Stimulated activated CD8-positive, alpha-beta memory T cell treated with anti-CD3 and anti-CD28 coated beads, Interleukin-2, amount 100 ng/mL, for 1 hour (primary cell): ENCODE measurements at places on chromosomes 12 and 14.

GRCh38 chr12:96510306-96510764 is 21.0 kb downstream of the CFAP54 start:
- no peak for DNase-seq

DNA sequence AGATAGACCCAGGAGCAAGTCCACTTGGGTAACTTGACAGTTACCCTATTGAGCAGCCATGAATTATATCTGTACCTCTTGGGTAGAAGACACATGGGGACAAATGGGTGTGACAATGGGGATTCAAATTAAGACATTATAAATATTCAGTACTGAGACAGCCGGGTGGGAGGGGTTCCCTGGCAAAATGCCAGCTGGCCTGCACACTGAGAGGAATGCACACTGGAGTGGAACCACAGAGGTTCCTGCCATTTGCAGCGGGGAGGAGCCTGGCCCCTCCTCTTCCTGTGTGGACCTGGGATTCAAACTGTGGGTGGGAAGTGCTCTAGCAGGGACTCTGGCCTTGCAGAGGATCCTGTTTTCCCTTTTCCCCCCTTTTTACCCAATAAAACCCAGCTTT is 118.7 kb upstream of the CDKN3 start:
- DNase-seq = no peak

GRCh38 chr12:99772274-99772673 is 124.7 kb downstream of the GARIN6 start:
- DNase-seq = no peak

DNA sequence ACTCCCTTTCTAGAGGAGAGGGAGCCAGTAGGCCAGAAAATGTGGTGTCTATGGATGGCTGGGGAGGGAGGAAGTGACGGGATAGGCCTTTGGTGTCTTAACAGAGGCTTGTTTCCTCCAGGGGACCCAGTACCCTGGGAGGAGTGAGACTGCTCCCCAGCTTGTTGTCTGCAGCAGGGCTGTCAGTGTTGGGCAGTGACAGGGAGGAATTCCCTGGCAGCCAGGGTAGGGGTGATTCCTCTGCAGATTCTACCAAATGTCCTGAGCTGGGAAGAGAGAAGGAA is 64.0 kb downstream of the GALNT16 start:
- DNase-seq = no peak

- no peak for DNase-seq
Observed at GRCh38 chr14:63564318-63564717, 21.1 kb upstream of the PPP2R5E start.

GRCh38 chr12:108199106-108199505 is 70.0 kb downstream of the WSCD2 start:
- DNase-seq = no peak
